ENCODE measurements at places on chromosomes 13 and 19.

- no peak for DNase-seq
Measured at GRCh38 chr19:37867831-37868230, 38.6 kb downstream of the WDR87 start.

- no peak for DNase-seq
Measured at GRCh38 chr19:37217480-37217774, 587 bp upstream of the ZNF383 start.

DNA sequence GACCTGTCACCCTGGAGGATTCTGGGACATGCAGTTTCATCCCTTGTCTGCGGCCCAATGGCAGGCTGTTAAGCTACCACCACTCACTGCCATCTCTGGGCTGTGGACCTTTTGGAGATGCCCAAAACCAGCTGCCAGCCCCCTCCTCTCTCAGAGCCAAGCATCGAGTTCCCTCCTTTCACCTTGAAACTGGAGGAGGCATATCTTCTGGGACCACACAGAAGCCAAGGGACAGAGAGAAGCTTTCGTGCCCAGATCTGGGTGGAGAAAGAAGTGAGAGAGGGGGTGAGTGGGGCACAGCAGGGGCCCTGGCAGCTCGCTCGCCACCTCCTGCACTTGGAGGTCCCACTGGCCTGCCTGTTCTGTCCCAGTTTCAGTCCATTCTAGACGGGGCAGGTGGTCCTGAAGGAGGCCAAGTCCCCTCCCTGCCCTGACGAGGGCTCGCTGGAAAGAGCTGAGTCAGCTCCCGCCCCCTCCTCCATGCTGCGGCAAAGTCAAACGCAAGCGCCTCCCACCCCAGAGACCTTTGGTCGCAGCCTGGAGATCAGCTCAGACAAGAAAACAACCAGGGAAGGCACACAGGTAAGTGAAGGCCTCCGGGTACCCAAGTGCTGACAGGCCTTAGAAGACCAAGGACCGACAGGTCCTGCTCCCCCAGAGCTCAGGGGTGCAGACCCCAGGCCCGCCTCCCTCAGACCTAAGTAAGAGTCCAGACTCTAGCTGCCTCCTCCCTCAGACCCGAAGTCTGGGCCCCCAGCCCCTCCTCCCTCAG lies 3.8 kb downstream of the BCAT2 start:
- DNase-seq, result peak; percentile 7

DNA sequence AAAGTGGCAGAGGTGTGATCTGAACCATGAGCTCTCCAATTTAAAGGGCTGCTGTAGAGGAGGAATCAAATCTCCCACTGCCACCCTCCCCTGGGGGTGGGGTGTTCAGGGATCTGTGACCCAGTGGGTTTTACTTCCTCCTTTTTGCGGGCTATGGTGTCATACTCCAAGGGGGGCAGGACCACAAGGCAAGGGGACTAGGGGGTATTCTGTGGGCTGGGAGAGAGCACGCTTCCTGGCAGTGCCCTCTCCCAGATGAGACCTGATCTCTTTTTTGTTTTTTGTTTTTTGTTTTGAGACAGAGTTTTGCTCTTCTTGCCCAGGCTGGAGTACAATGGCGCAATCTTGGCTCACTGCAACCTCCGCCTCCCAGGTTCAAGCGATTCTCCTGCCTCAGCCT lies 10.3 kb downstream of the PLD3 start:
- DNase-seq, result no peak

GRCh38 chr19:29467824-29468401 lies 57.9 kb upstream of the VSTM2B start:
- no peak for DNase-seq

GRCh38 chr13:91368101-91368500 lies 20.6 kb downstream of the MIR17HG start:
- DNase-seq, result no peak

GRCh38 chr13:65633806-65634205 lies 1596.3 kb downstream of the PCDH9 start:
- DNase-seq, result no peak

- DNase-seq, result no peak
Measured at GRCh38 chr19:36201684-36202083, 12.8 kb downstream of the ZNF565 start.

GRCh38 chr13:100533588-100534041 lies 55.0 kb downstream of the GGACT start:
- DNase-seq, result peak; percentile 96

GRCh38 chr19:33960566-33960965 lies 163.9 kb downstream of the KCTD15 start:
- DNase-seq, result no peak

GRCh38 chr19:40542202-40542859 lies 34.3 kb upstream of the SHKBP1 start:
- DNase-seq, result peak; percentile 89

DNA sequence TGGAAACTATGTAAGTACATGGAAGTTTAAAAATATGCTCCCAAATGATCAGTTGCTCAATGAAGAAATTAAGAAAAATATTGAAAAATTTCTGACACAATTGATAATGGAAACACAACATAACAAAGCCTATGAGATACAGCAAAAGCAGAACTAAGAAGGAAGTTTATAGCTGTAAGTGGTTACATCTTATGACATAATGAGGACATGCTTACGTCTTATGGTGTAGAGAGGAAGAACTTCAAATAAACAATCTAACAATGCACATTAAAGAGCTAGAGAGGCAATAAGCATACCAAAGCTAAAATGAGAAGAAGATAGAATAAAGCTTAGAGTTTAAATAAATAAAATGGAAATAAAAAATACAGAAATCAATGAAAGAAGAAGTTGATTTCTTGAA lies 50.0 kb upstream of the CEACAM21 start:
- DNase-seq, result no peak

- no peak for DNase-seq
Measured at GRCh38 chr13:41639955-41640780, 182.8 kb downstream of the RGCC start.

DNA sequence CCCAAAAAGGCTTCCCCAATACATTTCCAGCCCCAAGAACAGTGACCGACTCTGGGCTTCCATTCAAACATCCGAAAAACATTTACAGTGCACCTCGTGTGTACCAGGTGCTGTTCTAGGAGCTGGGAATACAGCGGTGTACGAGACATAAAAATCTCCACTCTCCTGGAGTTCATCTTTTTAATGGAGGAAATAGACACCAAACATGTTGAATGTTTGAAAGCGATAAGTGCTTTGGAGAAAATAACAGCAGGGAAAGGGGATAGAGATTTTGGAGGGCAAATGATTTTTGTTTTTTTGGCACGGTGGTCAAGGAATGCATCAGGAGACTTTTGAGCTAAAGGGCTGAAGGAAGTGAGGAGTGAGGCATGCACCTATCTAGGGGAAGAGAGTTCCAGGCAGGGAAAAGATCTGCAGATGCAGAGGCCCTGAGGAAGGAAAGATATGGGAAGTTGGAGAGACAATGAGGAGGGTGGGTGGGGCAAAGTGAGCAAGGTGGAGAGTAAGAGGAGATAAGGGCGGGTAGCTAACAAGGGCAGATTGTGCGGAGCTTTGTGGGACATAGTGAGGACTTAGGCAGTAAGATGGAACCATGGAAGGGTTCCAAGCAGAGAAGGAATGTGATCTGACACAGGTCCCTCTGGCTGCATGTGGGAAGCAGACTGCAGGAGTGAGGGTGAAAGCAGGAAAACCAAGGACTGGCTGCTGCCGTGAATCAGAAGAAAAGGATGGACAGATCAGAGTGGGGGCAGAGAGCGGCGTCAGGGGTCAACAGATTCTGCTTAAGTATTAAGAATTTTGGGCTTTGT lies 703 bp upstream of the FBL start:
- DNase-seq, result no peak

DNA sequence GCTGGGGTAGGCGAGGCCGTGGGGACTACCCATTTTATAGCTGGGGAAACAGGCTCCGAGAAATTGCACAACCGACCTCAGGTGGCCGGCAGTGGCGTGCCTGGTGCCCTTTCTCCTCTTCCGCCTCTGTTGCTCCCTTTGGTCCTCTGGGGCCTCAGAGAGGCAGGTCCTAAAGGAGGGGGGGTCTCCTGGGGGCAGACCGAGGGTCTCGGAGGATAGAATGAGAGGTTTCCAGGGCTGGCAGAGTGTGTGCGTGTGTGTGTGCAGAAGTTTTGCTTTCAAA lies 11.3 kb downstream of the STX10 start:
- no peak for DNase-seq

- no peak for DNase-seq
Measured at GRCh38 chr13:22055259-22055658, 384.4 kb downstream of the FGF9 start.

- DNase-seq, result no peak
Measured at GRCh38 chr13:72437458-72437857, 290.0 kb downstream of the MZT1 start.

DNA sequence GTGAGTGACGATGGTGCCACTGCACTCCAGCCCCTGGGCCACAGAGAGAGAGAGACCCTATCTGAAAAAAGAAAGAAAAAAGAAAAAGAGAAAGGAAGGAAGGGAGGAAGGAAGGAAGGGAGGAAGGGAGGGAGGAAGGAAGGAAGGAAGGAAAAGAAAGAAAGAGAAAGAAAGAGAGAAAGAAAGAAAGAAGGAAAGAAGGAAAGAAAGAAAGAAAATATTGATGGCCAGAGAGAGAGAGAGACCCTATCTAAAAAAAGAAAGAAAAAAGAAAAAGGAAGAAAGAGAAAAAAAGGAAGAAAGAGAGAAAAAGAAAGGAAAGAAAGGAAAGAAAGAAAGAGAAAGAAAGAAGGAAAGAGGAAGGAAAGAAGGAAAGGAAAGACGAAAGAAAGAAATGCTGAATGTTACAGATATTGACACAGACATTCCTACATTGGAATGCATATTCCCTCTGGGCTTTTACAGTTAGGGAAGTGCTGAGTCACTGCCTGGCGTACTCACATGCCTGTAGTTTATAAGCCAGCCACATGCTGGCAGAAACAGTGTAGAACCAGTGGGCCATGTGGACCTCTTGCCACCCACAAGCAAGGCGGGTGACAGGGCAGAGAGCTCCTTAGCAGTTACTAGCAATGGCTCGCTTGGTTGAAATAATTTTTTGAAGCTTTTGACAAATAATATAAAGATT lies 34.6 kb upstream of the SLC46A3 start:
- DNase-seq, result no peak

- DNase-seq, result no peak
Measured at GRCh38 chr19:21147540-21147939, 5.7 kb downstream of the ZNF431 start.

GRCh38 chr19:15587663-15588062 lies 27.4 kb upstream of the CYP4F8 start:
- no peak for DNase-seq

DNA sequence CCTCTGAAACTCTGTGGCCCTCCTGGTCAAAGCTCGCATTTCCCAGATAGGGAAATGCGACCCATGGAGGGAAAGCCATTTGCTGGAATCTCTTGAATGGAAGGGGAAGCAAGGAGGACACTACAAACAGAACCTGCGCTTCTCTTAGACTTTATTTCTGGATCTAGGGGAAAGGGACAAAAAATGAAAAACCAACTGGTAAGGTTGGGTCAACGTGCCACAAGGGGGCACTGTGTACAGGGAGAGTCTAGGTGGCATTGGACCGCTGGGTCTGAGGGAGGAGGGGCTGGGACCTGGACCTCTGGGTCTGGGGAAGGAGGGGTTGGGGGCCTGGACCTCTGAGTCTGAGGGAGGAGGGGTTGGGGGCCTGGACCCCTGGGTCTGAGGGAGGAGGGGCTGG lies 5.0 kb downstream of the KLK4 start:
- DNase-seq, result no peak

- DNase-seq, result no peak
Measured at GRCh38 chr13:74009100-74009668, 125.0 kb downstream of the KLF12 start.

- DNase-seq, result no peak
Measured at GRCh38 chr19:33290082-33290815, 12.1 kb downstream of the CEBPA start.

Measured in NCI-H1092 treated with DMSO at 0.1 percent for 48 hours (cell line).